ENCODE measurements at places on chromosomes 6 and 20.

GRCh38 chr20:22584522-22584921 is at the start of gene FOXA2:
TSS of gene FOXA2 (minus strand) at chr20:22584572. CDS start at chr20:22584278, 294 bp downstream.
- no peak for DNase-seq

GRCh38 chr6:8683204-8683603 is 247.9 kb upstream of the SLC35B3 start:
- no peak for DNase-seq

GRCh38 chr20:2253256-2253655 is 42.5 kb upstream of the TGM3 start:
- DNase-seq = no peak

DNA sequence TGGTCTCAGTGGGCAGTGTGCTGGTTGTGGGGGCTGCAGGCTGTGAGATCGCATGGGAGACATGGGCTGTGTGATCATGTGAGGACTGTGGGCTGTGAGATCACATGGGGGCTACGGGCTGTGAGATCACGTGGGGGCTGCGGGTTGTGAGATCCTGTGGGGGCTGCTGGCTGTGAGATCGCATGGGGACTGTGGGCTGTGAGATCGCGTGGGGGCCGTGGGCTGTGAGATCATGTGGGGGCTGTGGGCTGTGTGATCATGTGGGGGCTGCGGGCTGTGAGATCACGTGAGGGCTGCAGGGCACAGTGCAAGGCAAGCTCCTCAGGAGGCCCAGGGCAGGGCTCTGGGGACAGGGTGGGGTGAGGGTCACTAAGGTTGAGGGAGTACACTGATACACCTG is 140.5 kb upstream of the CST7 start:
- no peak for DNase-seq

GRCh38 chr20:5884465-5885335 is 65.6 kb downstream of the TRMT6 start:
- no peak for DNase-seq

DNA sequence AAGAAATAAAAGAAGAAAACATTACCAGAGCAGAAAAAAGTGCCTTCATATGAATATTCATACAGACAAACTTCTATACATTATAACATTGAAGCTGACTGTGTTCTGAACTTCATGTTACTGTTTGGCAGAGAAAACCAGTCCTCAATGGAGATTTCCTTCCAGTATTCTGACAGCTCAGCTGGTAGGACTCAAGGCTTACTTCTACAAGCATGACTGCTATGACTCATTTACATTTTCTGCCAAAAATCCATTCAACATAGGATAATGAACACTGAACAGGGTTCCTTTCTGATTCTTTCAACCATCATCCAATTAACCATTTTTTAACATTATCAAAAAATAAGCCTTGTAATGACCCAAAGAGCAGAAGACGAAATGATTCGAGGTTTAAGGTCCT is 25.4 kb downstream of the COL9A1 start:
- DNase-seq = no peak

DNA sequence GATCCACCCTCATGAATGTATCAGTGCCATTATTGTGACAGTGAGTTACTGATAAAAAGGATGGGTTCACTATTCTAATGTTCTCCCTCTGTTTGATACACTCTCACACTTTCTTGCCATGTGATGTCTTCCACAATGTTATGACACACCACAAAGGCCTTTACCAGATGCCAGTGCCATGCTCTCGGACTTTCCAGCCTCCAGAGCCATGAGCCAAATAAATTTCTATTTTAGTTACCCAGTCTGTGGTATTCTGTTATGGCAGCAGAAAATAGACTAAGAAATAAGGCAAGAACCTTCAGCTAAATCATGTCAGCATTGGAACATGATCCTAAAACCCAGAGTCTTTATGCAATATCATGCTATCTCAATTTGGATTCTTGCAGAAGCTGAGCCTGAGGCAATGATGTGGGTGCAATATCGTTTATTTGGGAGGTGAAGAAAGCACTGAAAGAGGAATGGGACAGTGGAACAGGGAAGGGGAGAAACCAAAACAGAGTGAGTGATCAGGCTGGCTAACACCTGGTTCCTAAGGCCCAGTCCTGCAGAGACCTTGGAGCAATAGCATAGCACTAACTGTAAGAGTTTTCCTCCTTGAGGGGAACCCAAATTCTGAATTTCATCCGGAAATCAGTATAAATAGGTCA is 130.4 kb upstream of the LRFN2 start:
- no peak for DNase-seq

- no peak for DNase-seq
These were observed 43.5 kb downstream of the NUP153 start for GRCh38 chr6:17663226-17663625.

DNA sequence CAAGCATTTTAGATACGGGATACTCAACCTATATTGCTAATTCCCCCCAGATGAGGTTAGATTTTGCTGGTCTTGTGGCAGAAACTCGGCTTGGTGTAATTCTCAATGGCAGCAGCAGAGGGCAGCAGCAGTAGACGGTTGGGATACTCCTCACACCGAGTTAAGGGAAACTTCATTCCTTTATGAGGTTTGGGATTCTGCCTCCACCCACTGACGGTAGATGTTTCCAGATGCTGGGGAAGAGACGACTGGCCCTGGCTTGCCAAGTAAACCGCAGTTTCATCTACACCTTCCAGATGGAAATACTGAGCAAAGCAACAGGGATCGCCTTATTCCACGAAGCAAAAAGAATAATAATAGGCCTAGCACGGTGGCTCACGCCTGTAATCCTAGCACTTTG is 8.2 kb upstream of the TBC1D7 start:
- DNase-seq = peak; percentile 95

GRCh38 chr6:72464791-72465691 is 156.8 kb upstream of the KCNQ5 start:
- DNase-seq = peak; percentile 60

DNA sequence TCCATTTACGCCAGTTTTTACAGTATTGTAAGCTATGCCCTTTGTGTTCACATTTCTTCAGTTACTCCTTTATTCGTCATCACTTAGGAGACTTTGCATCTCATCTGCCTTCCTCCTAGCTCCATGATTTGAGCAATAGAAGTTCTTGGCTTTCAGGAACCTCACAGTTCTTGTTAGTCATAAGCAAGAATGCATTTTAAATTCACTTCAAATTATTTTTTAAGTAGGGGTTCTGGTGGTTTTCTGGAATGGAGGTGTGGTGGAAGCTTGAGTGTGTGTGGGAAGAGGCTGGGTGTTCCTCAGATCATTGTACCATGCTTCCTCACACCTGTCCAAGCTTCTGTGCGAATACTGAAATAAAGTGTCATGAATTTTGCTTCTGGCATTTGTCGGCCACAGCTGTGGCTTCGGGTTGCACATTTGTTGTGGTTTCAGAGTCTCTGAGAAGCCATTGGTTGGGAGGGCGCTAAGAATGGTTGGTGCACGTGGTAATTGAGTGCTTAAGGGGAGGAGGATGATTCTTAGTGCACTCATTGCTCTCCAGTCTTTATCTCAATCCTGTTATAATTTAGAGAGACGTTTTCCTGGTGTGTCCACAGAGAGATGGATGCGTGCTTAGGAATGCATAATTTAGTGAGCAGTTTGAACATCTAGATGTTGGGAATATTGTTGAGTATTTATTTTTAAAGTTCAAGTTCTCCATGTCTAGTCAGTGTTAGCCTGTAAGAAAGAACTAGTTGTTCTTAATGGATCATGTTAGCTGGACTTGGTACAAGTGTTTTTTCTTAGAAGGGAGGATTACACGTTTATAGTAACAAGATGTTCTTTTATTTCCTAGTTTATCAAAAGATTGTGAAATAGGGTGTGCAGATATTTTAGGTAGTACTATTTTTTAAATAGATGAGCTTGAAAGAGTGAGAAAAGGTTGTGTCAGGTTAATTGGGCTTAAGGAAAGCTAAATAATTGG is 31.9 kb downstream of the FOXO3 start:
- no peak for DNase-seq

- no peak for DNase-seq
These were observed 85.8 kb downstream of the SRC start for GRCh38 chr20:37431786-37432185.

- peak; percentile 92 for DNase-seq
These were observed at the start of gene ULBP2 for GRCh38 chr6:149941583-149942460. TSS of gene ULBP2 (plus strand) at chr6:149942014. CDS start at chr6:149942073, 59 bp downstream.

GRCh38 chr6:56550301-56550700 is 92.4 kb downstream of the DST start:
- DNase-seq = no peak

- DNase-seq = no peak
These were observed 80.6 kb upstream of the HIVEP1 start for GRCh38 chr6:11931296-11932035.

GRCh38 chr20:20465252-20465651 is 97.3 kb downstream of the INSM1 start:
- DNase-seq = no peak

GRCh38 chr6:22666021-22666420 is 96.7 kb downstream of the HDGFL1 start:
- no peak for DNase-seq

GRCh38 chr6:136446579-136447187 is 103.5 kb downstream of the MAP7 start:
- DNase-seq = peak; percentile 10

DNA sequence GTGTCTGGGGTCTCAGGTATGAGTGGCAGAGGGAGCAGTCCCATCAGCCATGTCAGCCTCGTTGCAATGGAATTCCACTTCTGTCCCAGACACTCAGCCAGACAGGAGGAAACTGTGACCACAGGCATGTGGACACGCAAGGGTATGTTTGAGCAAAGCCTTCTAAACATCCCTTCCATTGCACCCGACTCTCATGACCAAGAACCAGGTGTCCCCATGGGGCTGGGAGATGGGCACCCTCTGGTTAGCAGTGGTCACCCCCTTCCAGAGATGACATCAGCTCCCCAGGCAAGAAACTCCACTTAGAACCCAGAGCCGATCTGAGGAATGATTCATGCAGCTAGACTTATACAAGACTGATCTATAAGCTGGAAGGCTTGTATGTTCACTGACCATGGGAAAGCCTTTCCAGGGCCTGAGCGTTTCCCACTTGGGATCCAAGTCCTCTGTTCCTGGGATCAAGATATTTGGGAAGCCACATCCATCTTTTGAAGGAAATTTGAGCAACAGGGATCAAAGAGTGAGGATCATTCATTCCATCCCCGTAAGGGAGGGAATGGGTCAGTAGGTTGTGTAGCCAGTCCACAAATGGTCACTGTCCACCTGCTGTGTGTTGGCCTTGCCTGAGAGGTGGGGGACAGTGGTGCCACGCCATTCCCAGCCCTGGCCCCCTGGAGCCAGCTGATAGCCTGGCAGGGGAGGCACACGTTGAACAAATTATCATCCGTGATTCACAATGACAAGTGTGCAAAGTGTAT is 3.9 kb upstream of the MRGBP start:
- DNase-seq = no peak

DNA sequence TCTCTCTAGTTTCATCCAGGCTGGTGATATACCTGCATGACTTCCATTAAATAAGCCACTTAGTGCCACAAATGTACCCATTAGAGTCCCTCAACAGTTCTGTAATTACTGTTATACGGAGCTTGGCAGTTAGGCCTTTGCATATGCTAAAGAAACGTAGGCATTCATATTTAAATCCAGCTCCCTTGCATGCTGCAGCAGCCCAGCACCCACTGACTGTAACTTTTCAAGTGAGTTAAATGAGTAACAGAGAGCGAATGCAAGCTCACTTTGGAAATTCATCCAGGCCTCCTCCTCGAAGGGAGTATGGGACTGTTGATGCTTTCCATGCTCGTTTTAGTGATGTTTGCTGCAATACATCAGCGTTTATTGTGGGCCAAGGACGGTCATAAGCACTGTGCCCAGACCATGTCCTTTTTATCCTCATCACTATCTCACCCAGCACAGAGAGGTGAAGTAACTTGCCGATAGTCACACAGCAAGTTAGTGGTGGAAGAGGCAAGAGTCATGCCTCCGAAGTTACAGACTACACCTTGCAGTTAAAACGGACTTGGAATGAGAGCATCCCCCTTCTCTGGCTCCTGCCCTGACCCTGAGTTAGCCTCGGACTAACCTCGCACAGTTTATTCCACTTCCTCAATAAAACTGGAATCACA is 179.4 kb upstream of the PDE10A start:
- DNase-seq = no peak

DNA sequence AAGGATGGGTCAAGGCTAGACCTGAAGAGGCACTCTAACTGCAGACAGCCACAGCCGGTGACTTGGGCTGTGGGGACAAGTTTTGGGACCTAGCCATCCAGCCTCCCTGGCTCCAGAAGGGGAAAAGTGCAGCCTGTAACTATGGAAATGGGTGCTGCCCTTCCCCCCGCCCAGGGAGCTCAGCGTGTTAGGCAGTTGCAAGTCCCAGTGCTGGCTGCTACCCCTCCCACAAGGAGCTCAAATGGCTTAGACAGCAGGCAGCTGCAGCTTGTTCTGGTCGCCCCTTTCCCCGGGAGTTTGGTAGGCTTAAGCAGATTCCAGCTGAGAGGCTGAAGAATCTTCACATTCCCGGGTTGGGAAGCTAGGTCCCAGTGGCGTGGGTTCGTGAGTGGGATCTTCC is 162.6 kb downstream of the FAM83B start:
- no peak for DNase-seq

DNA sequence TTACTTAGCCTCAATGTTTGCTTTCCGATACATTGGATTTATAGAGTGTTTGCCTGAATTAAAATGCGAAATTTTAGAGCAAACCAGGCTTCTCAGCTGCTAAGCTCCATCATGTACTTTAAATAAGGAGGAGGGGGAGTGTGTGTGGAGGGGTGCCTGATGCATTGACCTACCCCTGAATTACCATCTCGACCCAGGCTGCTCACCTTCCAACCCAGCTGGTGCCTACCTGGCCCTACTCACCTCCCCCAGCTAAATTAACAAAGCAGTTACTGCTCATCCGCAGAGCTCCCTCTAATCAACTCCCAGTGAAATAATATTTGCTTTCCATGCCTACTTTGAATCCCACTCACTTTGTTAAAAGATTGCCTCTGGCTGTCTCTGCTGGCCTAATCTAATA is 544.5 kb downstream of the MAFB start:
- DNase-seq = no peak

- DNase-seq = no peak
These were observed 210.4 kb downstream of the GMDS start for GRCh38 chr6:2035046-2035445.

- DNase-seq = no peak
These were observed 156.8 kb upstream of the PTPN1 start for GRCh38 chr20:50353289-50353961.

GRCh38 chr6:108598305-108598863 is 37.7 kb downstream of the FOXO3 start:
- DNase-seq = peak; percentile 76

GRCh38 chr20:48285656-48286055 is 500.4 kb upstream of the SULF2 start:
- DNase-seq = no peak

DNA sequence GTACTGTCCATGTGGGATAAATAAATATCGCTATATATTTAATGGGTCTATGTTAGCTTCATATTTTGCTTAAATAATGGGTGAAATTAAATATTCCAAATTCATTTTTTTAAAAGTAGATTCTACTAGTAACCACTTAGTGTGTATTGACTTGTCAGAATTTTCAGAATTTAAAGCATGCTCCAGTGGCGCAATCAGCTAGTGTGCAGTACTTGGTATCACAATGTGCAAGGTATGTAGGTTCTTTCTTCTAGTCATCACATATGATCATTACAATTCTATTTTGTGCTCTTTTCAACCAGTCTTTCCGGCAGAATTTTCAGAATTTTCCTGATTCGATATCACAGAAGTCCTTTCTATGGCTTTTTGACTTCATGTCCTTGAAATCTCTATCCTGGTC is 32.6 kb downstream of the PDE7B start:
- DNase-seq = no peak

GRCh38 chr6:92864966-92865555 is 554.3 kb downstream of the EPHA7 start:
- no peak for DNase-seq

- no peak for DNase-seq
These were observed 21.7 kb downstream of the RPRD1B start for GRCh38 chr20:38055294-38055693.
